ENCODE measurements at places on chromosomes 3 and 15.

GRCh38 chr15:49721091-49721490 is 100.2 kb downstream of the DTWD1 start:
- DNase-seq = no peak

DNA sequence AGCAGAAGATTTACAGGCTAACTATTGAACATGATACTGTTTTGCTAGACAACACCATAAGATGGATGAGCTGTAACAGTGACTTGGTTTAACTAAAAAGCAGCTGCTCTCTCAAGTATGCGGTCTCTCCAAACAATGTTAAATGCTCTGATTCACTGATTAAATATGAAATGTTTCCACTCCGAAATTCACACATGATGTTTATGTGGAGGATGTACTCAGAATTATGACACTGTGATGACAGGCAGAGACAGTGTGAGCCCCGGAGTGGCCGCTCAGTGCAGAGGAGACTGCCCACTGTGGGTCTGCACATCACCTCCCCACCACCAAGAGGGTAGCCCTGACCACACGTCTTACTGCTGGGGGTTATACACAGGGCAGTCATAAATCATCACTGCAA is 83.9 kb upstream of the MEX3B start:
- DNase-seq = no peak

DNA sequence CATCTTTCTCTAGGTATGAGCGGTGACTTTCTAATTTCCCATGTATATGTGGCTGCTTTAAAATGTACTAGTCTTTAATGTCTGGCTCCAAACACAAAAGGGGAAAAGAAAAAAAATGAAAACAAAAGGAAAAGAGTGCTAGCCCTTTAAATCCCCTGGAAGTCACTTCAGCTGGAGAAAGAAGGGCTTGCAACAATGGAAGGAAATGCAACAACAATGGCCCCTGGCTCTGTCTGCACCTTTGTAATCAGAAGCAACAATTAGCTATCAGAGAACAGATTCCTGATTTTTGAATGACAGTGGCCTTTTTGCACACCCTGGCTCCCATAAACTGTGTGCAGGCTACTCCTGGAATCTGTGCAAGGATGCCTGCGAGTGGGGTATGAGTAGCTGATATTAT is 591.2 kb downstream of the FHIT start:
- no peak for DNase-seq

- no peak for DNase-seq
Measured at GRCh38 chr3:69579306-69580041, 159.8 kb upstream of the MITF start.

GRCh38 chr3:43871627-43872245 is 181.0 kb downstream of the ABHD5 start:
- DNase-seq = no peak

- peak; percentile 74 for DNase-seq
Measured at GRCh38 chr3:149085828-149086231, 503 bp downstream of the HLTF start.

DNA sequence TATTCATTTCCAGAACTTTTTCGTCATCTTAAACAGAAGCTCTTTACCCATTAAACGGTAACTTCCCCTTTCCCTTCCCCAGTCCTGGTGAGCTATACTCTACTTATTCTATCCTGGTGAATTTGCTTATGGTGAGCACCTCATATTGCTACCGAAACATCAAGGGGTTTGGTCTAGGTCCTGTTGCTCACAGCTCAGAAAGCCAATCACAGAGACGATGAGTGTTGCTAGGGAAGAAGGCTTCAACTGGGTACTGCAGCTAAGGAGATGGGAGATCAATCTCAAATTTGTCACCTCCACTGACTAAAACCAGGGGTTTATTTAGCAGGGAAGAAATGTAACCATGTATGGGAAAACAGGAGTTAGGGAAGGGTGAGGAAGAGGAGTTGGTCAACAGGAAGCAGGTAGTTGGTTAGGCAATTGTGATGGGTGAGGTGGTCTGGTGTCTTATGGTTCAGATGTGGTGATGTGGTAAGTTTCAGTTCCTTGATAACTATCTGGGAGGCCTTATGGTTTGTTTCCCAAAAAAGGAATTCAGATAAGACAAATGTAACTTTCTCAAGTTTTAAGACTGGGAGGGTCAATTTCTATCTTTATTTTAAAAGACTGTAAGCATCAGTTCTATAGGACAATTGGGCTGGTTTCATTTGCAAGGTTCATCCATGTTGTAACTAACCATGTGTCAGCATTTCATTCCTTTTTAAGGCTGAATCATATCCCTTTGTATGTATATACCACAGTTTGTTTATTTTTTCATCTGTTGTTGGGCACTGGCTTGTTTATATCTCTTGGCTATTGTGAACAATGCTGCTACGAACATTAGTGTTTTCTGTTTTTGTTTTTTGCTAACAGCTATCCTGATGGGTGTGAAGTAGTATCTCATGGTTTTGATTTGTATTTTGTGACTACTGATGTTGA is 24.3 kb downstream of the ARHGAP11B start:
- DNase-seq = peak; percentile 23

GRCh38 chr3:102182162-102182561 is 252.7 kb upstream of the ZPLD1 start:
- DNase-seq = no peak

DNA sequence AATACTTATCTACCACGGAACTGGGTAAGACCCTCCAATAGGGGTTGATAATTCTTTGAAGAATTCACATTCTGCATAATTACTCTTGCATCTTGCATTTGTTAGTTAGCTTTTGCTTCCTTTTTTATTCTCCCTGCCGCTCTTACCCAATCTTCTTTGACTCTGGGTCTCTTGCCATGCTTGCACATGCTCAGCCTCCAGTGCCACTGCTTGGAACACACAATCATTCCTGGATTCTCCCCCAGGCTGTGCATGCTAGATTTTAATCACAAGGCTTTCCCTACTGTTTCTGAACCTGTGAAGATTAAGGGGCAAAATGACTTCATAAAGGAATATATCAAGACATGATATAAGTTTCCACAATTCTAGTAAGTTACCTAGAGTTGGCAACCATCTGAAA is 133.1 kb downstream of the IL1RAP start:
- no peak for DNase-seq

- no peak for DNase-seq
Measured at GRCh38 chr3:188830893-188831292, 340.9 kb upstream of the TPRG1 start.

DNA sequence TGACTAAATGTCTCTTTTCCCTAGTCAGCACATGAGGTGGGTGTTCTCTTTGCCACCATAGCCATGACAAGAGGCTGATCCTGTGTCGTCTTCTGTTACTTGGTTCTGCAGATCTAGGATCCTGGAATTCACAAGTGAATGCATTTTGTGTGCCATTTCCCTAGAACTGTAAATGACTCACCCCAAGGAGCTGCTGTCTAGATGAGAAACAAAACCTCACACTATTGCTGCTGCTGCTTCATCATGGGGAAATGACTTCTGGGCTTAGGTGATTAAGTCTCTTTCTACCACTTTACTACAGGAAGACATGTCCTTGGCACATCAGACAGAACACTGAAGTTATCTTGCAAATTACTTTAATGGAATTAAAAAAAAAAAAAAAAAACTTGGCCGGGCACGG is 54.9 kb downstream of the SLCO3A1 start:
- DNase-seq = no peak

- DNase-seq = no peak
Measured at GRCh38 chr3:52593103-52593502, 56.7 kb downstream of the UQCC5 start.

DNA sequence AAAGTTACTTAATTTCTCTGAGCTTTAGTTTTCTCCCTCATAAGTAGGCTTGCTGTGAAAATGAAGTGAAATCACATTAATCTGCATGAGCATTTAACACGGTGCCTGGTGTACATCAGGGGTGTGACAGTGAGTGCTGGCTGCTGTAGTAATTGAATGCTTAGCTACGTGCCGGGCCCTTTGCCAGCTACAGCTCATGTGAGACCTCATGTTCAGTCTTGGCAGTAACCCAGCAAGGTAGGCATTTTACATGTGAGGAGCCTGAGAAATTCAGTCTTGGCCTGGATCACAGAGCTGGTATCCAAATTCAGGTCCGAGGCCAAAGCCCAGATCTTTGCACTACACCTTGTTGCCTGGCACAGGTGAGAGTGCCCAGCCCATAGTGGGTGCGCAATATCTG is 9.1 kb downstream of the GHRL start:
- no peak for DNase-seq

GRCh38 chr3:26753095-26753494 is 130.5 kb downstream of the LRRC3B start:
- DNase-seq = no peak

DNA sequence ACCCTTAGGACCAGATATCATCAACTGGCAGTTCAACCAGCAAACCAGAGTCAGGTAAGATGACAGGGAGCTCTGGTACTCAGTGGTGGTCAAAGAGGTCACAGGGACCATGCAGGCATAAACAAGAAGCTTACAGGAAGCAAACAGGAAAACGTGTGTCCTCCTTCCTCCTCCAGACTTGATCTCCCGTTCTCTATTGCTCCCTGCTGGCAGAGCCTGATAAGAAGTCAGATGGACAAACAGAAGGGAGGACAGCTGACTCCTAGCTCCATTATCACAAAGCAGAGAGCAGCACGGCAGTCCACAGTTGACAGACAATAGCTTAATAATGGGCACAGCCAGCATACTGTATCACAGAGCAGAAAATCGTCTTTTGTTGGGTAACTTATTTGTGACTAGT is 156.5 kb upstream of the SLC2A2 start:
- no peak for DNase-seq

GRCh38 chr15:30044377-30044776 is 38.4 kb upstream of the GOLGA8J start:
- DNase-seq = no peak

GRCh38 chr3:32954506-32954905 is 3.1 kb downstream of the CCR4 start:
- DNase-seq = no peak

DNA sequence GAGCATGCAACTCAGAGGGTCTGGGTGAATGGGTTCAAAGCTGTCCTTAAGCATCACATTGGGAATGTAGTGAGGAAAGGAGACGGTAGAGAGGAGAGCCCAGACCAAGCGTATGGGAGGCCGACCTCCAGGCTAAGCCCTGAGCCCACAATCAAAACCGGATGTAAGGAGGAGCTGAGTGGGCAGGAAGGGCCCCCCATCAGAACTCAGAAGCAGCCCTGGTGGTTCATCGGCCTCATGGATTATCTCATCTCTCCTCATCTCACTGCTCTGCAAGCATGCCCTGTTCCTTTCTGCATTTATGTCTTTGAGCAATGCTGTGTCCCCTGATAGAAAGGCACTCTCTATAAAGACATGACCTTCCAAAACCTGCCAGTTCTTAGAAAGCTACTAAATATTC is 6.2 kb downstream of the HDC start:
- DNase-seq = no peak

- DNase-seq = peak; percentile 55
Measured at GRCh38 chr3:53375019-53375418, 27.7 kb upstream of the DCP1A start.

DNA sequence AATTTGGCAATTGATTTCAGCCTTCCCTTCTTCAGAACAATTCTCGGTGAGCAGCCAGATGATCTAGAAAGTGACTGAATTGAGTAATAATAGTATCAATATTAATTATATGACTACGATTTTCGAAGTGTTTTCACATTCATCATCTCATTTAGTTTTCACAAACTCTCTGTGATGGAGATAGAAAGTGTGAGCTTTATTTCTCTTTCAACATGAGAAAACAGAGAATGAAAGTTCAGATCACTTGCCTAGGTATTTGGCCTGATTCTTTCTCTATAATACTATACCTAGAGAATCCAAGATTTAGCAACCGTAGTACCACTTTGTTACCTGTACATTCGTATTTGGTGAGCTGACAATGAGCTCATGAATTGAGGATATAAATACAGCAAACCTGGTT is 739.2 kb upstream of the NR2F2 start:
- DNase-seq = no peak

GRCh38 chr15:79007066-79007465 is 62.2 kb upstream of the CTSH start:
- DNase-seq = peak; percentile 41

GRCh38 chr3:136305879-136306278 is 55.7 kb downstream of the PCCB start:
- peak; percentile 61 for DNase-seq

- no peak for DNase-seq
Measured at GRCh38 chr3:102790747-102791325, 356.0 kb downstream of the ZPLD1 start.

GRCh38 chr15:82710208-82710555 is 507 bp upstream of the AP3B2 start:
- DNase-seq = no peak

GRCh38 chr3:180909369-180910127 is 2.9 kb upstream of the FXR1 start:
- DNase-seq = no peak

DNA sequence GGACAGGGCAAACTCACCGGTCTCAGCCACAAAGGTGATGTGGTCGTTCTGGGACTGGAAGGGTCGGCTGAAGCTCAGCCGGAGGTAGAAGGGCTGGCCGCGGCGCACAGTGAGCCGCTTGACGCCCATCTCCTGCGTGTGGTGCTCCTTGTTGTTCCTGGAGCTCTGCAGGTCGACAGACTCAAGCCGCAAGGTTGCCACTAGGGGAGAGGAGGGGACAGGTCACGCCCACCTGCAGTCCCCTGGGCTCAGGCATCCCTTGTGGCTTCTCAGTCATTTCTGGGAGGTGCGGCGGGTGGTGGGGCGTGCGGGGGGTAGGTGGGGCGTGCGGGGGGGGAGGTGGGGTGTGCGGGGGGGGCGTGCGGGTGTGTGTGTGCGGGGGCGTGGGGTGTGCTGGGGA is 26.7 kb upstream of the TGM5 start:
- DNase-seq = no peak
